Small intestine (tissue), 16 donors: ENCODE measurements at places on chromosomes 6 and 20.

- peak overlapping the region; percentile 40 for H3K4me3 ChIP-seq
- DNase-seq = peak; percentile 76
Measured at GRCh38 chr6:28212510-28213212, 12.4 kb upstream of the ZSCAN9 start.

GRCh38 chr6:26516481-26517427, 16.7 kb downstream of the BTN1A1 start:
- no peaks in the 10 kb centered on the region for H3K36me3 ChIP-seq
- DNase-seq = no peak
- H3K4me3 ChIP-seq = no peak overlapping the region
- H3K4me1 ChIP-seq = no peaks in the 10 kb centered on the region
- no peaks in the 10 kb centered on the region for H3K27me3 ChIP-seq

DNA sequence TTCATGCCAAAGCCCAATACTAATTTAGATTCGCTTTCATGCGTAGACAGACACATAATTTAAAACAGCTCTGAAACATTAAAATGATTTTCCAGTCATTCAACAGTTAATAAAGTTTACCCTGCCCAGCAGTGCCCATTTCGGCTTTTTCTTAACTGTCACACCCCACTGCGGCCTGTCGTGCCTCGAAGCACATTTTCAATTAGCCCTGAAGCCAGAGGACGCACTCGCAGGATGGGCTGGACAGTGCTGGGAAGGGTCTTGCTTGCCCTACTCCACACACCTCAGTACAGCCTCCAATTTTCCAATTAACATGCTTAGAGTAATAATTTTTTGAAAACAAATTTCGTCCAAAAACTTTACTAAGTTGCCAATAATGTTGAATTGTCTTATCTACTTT, 35.3 kb downstream of the TAF4 start:
- no peaks in the 10 kb centered on the region for H3K4me1 ChIP-seq
- no peaks in the 10 kb centered on the region for H3K27me3 ChIP-seq
- H3K36me3 ChIP-seq = peaks cover 2% of the 10 kb centered on the region
- no peak overlapping the region for H3K4me3 ChIP-seq
- no peak for DNase-seq
- no peak overlapping the region for H3K27ac ChIP-seq

DNA sequence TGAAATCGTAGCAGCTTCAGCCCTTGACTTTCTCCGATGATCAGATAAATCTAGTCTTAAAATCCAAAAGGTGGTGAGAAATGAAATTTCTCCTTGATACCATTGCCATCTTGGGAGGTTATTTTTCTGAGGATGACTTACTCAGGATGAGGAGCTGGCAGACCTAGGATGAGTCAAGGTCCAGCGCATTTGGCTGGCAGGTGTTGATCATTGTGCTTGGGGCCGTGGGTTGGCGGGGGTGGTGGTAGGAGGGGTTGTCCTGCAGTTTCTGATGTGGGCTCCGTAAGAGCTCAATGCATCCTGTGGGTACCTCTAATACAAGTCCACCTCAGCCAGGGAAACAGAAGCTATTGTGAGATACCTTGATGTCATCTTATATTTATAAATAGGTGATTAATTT, 148.3 kb upstream of the SCGN start:
- no peak for DNase-seq
- H3K4me1 ChIP-seq = no peaks in the 10 kb centered on the region
- no peak overlapping the region for H3K4me3 ChIP-seq
- H3K27ac ChIP-seq = no peak overlapping the region

- H3K36me3 ChIP-seq = peaks cover 3% of the 10 kb centered on the region
- no peaks in the 10 kb centered on the region for H3K4me1 ChIP-seq
- no peak for DNase-seq
- H3K27me3 ChIP-seq = no peaks in the 10 kb centered on the region
- no peak overlapping the region for H3K27ac ChIP-seq
- H3K4me3 ChIP-seq = no peak overlapping the region
Measured at GRCh38 chr6:1904466-1904799, 294.7 kb downstream of the FOXC1 start.

DNA sequence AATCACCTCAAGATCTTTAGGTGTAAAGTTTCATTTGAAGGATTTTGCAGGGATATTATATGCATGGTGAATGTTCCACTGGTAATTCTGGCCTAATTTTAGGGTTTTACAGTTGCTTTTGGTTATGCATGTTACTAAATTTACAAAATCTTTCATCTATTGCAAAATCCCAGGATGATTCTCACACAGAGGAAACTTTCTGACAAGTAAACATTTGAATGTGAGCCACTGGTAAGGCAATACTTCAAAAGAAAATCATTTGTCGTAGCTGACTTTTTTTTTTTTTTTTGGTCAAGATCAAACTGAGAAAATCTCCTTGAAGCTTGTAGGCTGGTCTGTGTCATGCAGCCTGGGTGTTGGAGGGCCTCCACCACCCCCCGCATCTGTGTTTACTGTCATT, 141.9 kb upstream of the EXOC2 start:
- H3K27ac ChIP-seq = no peak overlapping the region
- H3K4me1 ChIP-seq = no peaks in the 10 kb centered on the region
- no peaks in the 10 kb centered on the region for H3K27me3 ChIP-seq
- DNase-seq = no peak

DNA sequence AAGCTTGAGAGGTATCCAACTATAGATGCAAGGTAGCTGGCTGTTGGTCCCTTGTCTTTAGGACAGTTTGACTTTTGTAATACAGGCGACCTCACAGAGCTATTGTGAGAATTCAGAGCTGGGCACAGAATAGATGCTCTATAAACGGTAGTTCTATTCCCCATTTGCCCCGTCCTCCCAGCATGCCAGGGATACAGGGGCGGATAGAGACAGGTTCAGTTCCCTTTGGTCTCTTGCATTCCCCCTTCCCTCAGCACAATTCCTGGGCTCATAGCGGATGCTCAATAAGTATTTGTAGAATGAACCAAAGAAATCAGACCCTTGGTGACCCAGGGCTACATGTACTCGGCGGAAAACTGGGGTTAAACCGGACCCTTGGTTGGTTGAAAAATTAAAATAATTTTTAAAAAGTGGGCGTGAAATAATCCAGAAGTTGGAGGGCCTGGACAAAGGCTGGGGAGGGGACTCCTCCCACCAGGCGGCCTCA, 707 bp upstream of the TOP1 start:
- no peaks in the 10 kb centered on the region for H3K4me1 ChIP-seq
- H3K27ac ChIP-seq = no peak overlapping the region
- no peak overlapping the region for H3K4me3 ChIP-seq
- no peak for DNase-seq
- H3K36me3 ChIP-seq = no peaks in the 10 kb centered on the region
- no peaks in the 10 kb centered on the region for H3K27me3 ChIP-seq

- peaks cover 66% of the 10 kb centered on the region for H3K27me3 ChIP-seq
- no peak for DNase-seq
- H3K36me3 ChIP-seq = no peaks in the 10 kb centered on the region
- H3K4me3 ChIP-seq = no peak overlapping the region
Measured at GRCh38 chr20:64162239-64162910, 1.9 kb upstream of the MYT1 start.

DNA sequence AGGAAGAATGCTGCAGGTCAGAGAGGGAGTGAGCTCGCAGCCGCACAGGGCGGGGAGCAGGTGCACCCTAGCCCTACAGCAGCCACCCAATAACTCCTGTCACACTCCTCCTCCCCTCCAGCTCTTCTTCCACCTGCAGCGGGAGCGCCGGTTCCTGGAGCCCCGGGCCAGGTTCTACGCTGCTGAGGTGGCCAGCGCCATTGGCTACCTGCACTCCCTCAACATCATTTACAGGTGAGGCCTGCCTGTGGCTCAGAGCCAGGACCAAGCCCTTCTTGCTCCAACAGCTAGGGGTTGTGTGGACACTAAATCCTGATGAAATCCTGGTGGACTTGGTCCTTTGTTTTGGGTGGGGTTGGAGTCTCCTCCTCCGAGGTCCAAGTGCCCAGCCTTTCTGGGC, 11.7 kb downstream of the SGK2 start:
- DNase-seq = no peak
- no peaks in the 10 kb centered on the region for H3K27me3 ChIP-seq
- H3K36me3 ChIP-seq = no peaks in the 10 kb centered on the region
- H3K27ac ChIP-seq = no peak overlapping the region

- no peaks in the 10 kb centered on the region for H3K36me3 ChIP-seq
- H3K27me3 ChIP-seq = no peaks in the 10 kb centered on the region
- peak overlapping the region; percentile 96 for H3K27ac ChIP-seq
- peak overlapping the region; percentile 81 for H3K4me3 ChIP-seq
- DNase-seq = peak; percentile 83
Measured at GRCh38 chr6:3749067-3749841, 2.3 kb downstream of the PXDC1 start.

GRCh38 chr6:165663736-165664558, 906 bp upstream of the PDE10A start:
- H3K4me3 ChIP-seq = peak overlapping the region; percentile 34
- no peaks in the 10 kb centered on the region for H3K36me3 ChIP-seq
- peaks cover 2% of the 10 kb centered on the region for H3K4me1 ChIP-seq
- no peak for DNase-seq
- H3K27ac ChIP-seq = no peak overlapping the region

DNA sequence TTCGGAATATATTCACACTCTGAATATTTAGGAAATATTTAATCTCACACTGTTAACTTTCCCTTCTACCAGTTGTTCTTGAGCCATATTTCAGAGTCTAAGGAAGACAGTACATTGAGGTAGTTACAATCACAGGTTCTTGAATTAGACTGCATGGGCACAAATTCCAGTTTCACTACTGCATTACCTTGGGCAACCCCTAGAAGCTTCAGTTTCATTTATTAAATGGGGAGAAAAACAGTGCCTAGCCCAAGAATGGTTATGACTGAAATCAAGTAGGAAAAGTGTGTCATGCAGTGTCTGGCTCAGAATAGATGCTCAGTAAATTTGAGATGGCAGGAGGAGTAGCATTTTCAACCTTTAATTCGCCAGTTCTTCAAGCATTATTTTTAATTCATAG, 124.5 kb upstream of the SAMD5 start:
- H3K27me3 ChIP-seq = no peaks in the 10 kb centered on the region
- no peaks in the 10 kb centered on the region for H3K4me1 ChIP-seq
- H3K4me3 ChIP-seq = no peak overlapping the region
- no peak overlapping the region for H3K27ac ChIP-seq
- H3K36me3 ChIP-seq = peaks cover 6% of the 10 kb centered on the region

GRCh38 chr6:50471041-50471440, 242.3 kb upstream of the TFAP2D start:
- no peak for DNase-seq
- no peak overlapping the region for H3K27ac ChIP-seq
- H3K4me1 ChIP-seq = no peaks in the 10 kb centered on the region

- H3K4me3 ChIP-seq = no peak overlapping the region
- H3K27ac ChIP-seq = no peak overlapping the region
- peaks cover 10% of the 10 kb centered on the region for H3K4me1 ChIP-seq
Measured at GRCh38 chr20:62656197-62656918, 14.1 kb downstream of the SLCO4A1 start.

- H3K4me1 ChIP-seq = peaks cover 2% of the 10 kb centered on the region
- H3K27me3 ChIP-seq = no peaks in the 10 kb centered on the region
- no peaks in the 10 kb centered on the region for H3K36me3 ChIP-seq
- H3K27ac ChIP-seq = no peak overlapping the region
- no peak overlapping the region for H3K4me3 ChIP-seq
Measured at GRCh38 chr20:32624687-32625345, 39.7 kb upstream of the NOL4L start.

DNA sequence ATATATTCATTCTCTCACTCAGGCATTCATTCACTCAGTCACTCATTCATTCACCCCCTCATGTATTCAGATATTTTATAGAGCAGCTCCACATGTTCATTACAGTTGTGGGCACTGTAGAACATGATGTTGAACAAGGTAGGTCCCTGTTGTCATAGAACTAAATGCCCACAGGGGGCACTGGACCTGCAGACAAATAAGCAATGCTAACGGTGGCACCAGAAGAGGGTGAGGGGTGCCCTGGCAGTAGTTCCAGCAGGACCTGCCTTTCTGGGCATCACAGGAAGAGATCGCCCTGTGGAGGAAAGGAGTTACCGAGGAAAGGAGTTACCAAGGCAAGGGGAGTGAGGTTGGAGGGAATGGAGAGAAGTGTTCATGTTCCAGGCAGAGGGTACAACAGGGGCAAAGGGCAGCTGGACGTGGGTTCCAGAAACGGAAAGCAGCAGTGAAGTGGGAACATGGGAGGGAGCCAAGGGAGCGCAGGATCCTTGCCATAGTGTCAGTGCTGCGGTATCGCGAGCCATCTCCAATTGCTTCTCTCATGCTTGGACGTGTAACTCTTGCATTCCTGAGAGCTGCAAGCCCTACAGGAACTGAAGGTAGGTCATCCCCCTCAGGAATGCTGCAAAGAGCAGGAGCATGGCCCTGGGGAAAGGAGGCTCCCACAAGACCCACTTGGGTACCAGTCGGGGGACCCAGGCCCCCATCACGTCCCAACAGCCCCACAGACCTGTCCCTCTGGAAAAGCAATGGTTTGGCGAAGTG, 128.2 kb downstream of the EDN3 start:
- H3K36me3 ChIP-seq = no peaks in the 10 kb centered on the region
- DNase-seq = no peak
- H3K27me3 ChIP-seq = no peaks in the 10 kb centered on the region
- no peak overlapping the region for H3K27ac ChIP-seq

GRCh38 chr6:3419624-3420272, 37.1 kb downstream of the SLC22A23 start:
- H3K36me3 ChIP-seq = no peaks in the 10 kb centered on the region
- H3K27me3 ChIP-seq = no peaks in the 10 kb centered on the region
- peak; percentile 56 for DNase-seq
- peak overlapping the region; percentile 69 for H3K27ac ChIP-seq

GRCh38 chr6:34152806-34153520, 7.1 kb upstream of the GRM4 start:
- no peak overlapping the region for H3K27ac ChIP-seq
- peaks cover 5% of the 10 kb centered on the region for H3K4me1 ChIP-seq
- H3K36me3 ChIP-seq = no peaks in the 10 kb centered on the region
- no peaks in the 10 kb centered on the region for H3K27me3 ChIP-seq
- no peak overlapping the region for H3K4me3 ChIP-seq

DNA sequence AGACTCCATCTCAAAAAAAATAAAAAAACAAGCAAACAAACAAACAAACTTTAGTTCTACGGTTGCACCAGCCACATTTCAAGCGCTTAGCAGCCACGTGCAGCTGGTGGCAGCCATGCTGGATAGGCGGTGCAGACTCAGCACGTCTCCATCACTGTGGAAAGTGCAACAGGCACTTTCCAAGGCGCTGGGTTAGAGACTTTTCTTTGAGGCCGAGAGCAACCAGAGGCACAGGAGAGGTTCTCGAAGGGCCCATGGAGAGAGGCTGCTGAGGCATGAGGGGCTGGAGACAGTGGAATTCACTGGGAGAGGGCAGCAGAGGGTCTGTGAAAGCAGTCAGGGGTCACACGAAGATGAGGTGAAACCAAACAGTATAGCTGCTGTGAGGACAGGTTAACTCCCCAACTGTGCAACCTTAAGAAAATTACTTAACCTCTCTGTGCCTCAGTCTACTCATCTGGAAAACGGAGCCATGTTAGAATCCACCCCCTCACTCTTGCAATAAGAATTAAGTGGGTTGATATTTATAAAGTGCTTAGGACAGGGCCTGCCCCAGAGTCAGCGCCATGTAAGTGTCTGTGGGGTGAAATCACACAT, 27.5 kb downstream of the TGM2 start:
- no peak overlapping the region for H3K4me3 ChIP-seq
- H3K36me3 ChIP-seq = peaks cover 94% of the 10 kb centered on the region
- no peak overlapping the region for H3K27ac ChIP-seq
- no peaks in the 10 kb centered on the region for H3K4me1 ChIP-seq
- no peaks in the 10 kb centered on the region for H3K27me3 ChIP-seq

GRCh38 chr20:58895448-58896180, 43.1 kb downstream of the GNAS start:
- H3K36me3 ChIP-seq = peaks cover 8% of the 10 kb centered on the region
- no peaks in the 10 kb centered on the region for H3K27me3 ChIP-seq
- H3K27ac ChIP-seq = no peak overlapping the region
- H3K4me1 ChIP-seq = peaks cover 12% of the 10 kb centered on the region

GRCh38 chr6:143675382-143675900, 2.3 kb upstream of the PHACTR2 start:
- peak overlapping the region; percentile 32 for H3K27ac ChIP-seq
- H3K27me3 ChIP-seq = no peaks in the 10 kb centered on the region
- H3K36me3 ChIP-seq = no peaks in the 10 kb centered on the region
